ENCODE measurements at places on chromosomes 2 and 18.

DNA sequence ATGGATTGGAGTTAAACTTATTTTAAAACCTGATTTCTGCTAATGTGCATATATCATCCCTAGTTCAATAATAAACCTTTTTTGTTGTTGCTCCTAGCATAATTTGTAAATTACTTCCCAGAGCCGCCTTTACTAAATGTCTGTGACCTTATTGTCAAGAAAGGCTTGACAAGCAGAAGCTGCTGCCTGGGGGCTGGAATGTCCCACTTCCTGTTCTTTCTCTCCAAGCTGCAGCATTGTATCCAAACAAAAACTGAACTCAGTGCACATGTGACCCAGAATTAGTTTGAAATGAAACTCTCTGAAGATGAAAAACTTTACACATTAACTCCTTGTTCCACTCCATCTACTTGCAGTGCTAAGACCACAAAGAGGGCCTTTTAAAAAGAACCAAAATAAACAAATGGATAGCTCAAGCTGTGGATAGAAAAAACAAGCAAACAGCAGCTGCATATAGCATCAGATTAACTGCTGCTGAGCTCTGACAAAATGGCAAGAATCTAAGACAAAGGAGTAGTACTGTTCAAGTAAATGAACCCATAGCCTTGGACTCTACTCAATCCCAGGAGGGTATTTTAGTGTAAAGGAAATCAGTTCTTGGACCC is 99.8 kb upstream of the NEUROD1 start:
- DNase-seq: no peak

DNA sequence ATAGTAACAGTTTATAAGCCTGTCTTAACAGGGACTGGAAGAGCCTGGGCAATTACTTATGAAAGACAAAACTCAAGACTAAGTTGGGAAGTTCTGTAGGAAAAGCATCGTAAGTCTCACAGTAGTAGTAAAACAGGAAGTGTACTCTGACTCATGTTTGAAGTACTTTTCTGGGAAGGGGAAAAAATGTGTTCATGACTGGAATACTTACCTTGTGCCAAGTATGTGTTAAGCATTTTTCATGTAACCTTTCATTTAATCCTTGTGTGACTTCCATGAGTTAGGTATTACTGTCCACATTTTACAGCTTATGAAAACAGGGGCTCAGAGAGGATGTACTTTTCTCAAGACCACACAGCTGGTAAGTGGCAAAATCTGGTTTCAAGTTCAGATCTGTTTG is 13.7 kb upstream of the SKOR2 start:
- no peak for DNase-seq

DNA sequence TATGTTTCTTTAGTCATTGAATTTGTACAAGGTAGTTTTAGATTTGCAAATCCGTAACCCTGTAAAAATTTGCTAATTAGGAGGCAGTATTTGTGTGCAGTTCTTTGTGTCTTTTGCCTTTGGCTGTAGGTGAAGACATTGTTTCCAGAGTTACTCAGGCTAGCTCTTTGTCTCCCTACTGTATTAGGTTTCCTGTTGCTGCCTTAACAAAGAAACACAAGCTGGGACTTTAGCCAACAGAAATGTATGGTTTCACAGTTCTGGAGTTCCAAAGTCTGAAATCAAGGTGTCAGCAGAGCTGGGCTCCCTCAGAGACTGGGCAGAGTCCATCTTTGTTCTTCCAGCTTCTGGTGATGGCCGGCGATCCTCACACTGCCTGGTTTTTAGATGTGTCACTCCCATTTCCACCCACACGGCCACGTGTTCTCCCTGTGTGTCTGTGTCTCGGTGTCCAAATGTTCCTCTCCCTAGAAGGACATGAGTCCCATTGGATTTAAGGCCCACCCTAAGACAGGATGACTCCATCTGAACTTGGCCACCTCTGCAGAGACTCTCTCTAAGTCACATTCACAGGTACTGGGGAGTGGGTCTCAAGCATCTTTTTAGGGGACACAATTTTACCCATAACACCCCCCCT is 309.7 kb downstream of the GALR1 start:
- DNase-seq: no peak

DNA sequence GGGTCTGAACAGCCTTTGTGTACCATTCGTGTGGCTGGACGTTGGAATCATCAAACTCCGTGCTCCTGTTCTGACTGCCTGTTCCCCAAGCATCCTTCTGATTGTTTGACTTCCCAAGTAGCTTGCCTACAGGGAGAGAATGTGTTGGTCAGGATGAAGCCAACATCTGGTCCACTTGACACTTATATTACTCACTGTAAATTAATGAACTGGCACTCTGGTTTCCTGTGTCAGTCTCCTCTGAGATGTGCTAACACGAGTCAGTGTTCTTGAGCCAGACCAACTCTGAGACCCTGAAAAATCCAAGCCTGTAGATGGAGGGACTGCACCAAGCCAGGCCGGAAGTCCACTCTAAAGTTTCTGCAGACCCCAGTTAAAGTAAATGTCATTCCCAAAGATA is 440.9 kb downstream of the ZNF516 start:
- DNase-seq: no peak

DNA sequence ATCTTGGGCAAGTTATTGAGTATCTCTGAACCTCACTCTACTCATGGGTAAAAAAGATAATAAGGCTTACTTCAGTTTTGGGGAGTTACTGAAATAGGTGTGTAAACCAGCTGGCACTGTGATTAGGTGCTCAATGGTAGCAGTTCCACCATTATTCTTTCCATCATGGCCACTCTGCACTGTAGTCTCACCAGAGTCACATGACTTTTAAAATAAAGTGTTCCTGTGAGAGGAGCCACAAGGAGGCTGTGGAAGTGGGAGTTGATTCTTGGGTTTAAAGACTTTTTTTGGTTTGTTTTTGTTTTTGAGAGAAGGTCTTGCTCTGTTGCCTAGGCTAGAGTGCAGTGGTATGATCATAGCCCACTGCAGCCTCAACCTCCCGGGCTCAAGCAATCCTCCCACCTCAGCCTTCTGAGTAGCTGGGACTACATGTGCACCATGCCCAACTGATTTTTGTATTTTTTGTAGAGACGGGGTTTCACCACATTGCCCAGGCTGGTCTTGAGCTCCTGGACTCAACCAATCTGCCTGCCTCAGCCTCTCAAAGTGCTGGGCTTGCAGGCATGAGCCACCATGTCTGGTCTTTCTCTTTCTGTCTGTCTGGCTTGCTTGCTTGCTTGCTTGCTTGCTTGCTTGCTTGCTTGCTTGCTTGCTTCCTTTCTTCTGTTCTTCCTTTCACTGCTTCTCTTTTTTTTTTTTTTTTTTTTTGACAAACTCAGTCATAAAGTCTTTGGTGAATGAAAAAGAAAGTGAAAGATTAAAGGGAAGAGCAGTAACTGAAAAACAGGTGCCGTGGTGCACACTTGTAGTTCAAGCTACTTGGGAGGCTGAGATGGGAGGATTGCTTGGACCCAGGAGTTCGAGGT is 21.2 kb upstream of the ACVR1 start:
- peak; percentile 69 for DNase-seq

GRCh38 chr18:12656938-12657683 is 796 bp downstream of the SPIRE1 start:
- peak; percentile 24 for DNase-seq

- no peak for DNase-seq
Measured at GRCh38 chr2:217632043-217632442, 370.8 kb downstream of the TNS1 start.

GRCh38 chr18:42780171-42780570 is 335.3 kb downstream of the RIT2 start:
- no peak for DNase-seq

- DNase-seq: no peak
Measured at GRCh38 chr2:150698016-150698661, 210.7 kb upstream of the RND3 start.

GRCh38 chr2:8448824-8449556 is 232.9 kb upstream of the ID2 start:
- DNase-seq: no peak

GRCh38 chr2:152635635-152636298 is 81.5 kb downstream of the PRPF40A start:
- DNase-seq: peak; percentile 77
